Naive thymus-derived CD8-positive, alpha-beta T cell (primary cell): ENCODE measurements at places on chromosomes 11 and 22. TPM values are rescaled to one million over a fixed set of nuclear protein-coding genes. Genes with fewer than 3 reads are reported as not detected.

- DNase-seq, result no peak
These were observed 14.4 kb downstream of the C22orf42 start for GRCh38 chr22:32144496-32145274.

- DNase-seq, result no peak
These were observed at the start of gene SEPTIN5 for GRCh38 chr22:19714312-19715187. Gene SEPTIN5, plus strand, starts transcription at chr22:19714503. Its CDS starts 86 bp downstream, at chr22:19714589.

DNA sequence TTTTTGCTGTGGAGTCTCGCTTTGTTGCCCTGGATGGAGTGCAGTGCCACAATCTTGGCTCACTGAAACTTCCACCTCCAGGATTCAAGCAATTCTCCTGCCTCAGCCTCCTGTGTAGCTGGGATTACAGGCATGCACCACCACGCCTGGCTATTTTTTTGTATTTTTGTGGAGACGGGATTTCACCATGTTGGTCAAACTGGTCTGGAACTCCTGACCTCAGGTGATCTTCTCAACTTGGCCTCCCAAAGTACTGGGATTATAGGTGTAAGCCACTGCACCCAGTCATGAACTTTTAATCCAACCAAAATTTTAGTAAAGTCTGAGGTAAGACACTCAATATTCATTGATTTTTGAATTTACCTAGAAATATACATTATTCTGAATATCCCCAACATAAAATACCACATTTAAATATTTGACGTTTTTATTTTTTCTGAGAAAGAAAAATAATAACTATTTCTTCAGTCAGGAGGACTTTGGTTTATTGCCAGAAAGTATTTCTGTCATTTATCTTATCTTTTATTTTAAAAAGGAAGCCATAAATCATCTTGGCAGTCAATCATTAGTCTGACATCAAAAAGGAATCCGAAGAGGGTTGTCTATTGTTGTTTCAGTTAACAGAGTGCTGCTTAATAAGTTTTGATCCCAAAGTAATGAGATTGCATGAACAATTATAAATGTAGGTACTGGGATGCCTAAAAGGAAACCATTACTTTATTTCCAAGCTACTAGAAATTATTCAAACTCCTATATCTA lies 102.2 kb upstream of the GRIA4 start:
- no peak for DNase-seq

DNA sequence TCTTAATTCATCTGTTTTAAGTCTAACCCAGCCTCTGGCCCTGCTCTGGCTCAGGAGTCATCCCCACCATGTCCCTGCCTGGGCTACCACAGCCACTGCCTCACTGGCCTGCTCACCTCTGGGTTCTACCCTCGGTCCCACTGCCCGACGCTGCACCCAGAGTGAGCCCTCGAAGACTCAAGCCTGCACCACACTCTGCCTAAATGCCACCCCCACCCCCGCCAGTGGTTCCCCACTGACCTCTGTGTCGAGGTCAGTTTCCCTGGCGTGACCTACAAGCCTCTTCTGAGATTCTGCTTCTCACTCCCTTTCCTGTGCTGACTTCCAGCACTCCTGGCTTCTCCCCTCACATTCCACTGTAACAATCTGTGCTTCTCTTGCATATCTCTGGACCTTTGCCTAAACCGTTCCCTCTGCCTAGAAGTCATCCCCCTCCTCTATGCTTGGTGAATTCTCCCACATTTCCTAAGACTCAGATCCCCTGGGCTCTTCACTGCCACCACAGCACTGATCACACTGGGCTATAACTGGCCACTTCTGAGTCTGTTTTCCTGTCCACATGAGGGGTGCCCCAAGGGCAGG lies 12.5 kb upstream of the PDE2A start:
- no peak for DNase-seq

GRCh38 chr11:74468936-74469335 lies 1.6 kb upstream of the KCNE3 start:
- DNase-seq, result no peak

DNA sequence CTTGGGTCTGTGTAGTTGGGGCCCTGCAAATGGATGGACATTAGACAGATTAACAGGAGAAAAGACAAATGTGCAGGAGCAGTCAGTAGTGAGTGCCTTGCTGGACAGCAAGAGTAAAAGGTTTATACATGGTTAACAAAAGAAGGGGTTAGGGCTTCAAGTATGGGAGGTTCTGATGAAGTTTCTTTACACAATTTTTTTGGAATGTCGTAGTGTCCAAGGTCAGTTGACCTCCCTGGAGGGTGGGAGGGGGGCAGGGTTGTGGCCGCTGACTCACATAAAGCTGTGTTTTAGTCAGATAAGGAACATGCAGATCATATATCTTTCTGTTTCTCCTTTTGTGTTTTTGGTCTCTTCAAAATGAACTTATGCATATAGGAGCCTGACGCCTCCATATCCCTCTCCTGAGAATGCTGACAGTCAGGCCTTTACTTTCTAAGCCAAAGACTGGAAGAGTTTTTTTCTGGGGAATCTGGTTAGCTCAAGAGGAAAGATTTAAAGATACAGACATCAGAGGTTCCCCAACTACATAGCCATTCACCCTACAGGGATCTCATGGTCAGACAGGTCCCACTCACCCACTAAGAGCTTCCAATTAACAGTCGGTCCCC lies 134.3 kb downstream of the NECTIN1 start:
- DNase-seq, result no peak

DNA sequence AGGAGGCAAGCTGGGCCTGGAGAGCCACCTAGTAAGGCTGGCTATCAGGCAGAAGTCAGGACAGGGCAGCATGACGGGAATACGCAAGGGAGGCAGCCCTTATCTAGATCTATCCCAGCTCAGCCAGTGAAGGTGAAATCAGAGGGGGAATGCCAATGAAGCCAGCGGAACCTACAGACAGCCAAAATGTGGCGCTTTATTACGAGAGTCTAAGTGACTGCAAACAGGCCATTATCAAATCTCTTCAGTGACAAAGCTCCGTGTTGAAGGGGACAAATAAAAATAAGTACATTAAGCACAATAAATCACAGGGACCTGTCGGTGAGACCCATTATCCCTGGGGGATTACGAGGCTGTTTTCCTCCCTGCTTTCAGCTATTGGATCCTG lies 22.8 kb downstream of the LARGE1 start:
- DNase-seq, result no peak

DNA sequence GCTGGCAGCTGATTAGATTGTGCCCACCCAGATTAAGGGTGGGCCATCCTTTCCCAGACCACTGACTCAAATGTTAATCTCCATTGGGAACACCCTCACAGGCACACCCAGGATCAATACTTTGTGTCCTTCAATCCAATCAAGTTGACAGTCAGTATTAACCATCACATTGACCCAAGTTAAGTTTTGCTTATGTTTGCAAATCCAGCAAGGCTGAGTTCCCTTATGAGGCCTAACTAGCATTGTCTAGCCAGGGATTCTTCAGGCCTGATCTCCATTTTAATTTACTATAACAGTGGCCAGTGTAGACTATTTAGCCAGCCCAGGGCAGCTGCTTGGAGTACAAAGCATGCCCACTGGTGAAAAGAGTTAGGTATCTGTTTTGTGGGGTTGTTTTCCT lies 2.3 kb upstream of the KCTD14 start:
- DNase-seq, result no peak

DNA sequence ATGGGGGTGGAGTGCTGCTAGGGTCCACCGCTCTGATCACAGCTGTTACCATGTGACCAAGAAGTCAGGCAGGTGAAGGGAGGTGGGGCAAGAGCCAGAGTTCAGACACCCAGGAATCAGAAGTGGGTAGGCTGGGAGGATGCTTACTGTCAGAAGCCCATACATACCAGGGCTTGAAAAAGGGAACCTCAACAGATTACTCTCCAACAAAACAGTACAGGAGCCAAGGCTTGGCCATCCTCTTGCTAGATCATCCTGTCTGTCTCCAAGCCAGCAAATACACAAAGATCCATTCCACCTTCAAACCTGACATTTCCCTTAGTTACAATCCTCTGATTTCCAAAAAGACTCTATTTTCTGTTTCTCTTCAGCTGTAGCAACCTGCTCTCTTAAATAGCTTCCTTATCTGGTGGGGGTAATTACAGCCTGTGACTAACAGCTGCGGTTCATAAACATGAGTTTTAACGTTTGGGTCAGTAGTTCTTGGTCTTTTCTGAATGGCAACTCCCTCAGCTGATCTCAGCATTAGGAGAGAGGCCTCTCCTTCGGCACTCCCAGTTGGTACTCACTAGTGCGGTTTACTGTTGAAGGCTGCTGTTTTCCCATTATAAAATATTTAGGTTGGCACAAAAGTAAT lies 31.1 kb upstream of the WT1 start:
- no peak for DNase-seq

DNA sequence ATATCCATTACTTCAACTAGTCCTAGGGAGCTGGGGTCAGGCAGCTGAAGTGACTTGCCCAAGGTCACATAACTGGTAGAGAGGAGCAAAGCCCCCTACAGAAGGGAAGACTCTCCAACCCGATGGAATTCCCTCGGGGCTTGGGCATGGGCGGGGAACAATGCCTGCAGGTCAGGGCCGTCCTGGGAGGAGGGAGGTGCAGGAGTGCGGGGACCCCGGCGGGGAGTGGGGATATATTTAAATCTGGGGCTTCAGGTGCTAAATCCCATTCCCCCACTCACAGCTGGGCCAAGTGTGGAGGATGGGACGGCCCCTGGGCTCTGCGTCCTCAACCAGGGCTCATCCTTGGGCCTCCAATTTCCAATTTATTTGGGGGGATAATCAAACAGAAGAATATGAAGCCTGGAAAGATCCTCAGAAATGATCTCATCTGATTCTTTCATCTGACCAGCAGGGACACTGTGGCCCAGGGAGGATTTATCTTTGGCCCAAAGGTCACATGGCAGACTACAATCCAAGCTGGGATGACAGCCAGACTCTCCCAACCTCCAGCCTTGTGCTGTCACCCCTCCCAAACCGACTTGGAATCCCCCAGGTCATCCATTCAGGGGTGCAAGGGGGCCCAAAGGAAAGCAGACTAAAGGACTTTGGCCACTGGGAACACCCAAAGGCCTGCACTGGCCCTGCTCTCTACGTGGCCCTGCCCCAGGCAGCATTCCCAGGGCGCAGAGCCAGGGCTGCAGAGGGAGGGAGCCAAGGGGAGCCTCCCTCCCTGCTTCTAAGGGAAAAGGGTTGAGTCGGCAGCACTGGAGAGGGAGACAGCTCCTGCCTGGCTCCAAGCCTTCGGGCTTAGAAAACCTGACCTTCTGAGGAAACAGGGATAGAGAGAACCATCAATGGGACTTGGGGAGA lies 8.7 kb upstream of the C1QTNF6 start:
- DNase-seq, result no peak

- DNase-seq, result peak; percentile 72
These were observed 52.5 kb downstream of the TPCN2 start for GRCh38 chr11:69101115-69101791.

GRCh38 chr22:42217019-42217751 lies 53.3 kb downstream of the TCF20 start:
- DNase-seq, result no peak

DNA sequence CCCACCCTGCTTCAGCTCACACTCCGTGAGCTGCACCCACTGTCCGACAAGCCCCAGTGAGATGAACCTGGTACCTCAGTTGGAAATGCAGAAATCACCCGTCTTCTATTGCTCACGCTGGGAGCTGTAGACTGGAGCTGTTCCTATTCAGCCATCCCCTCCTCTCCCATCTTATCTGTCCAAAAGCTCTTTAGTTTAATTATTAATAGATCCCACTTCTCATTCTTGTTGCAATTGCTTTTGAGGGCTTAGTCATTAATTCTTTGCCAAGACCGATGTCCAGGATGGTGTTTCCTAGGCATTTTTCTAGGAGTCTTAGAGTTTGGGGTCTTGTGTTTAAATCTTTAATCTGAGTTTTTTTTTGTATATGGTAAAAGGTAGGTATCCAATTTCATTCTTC lies 116.8 kb downstream of the TRIM44 start:
- no peak for DNase-seq

GRCh38 chr11:114183044-114183511 lies 113.1 kb upstream of the NNMT start:
- peak; percentile 83 for DNase-seq

DNA sequence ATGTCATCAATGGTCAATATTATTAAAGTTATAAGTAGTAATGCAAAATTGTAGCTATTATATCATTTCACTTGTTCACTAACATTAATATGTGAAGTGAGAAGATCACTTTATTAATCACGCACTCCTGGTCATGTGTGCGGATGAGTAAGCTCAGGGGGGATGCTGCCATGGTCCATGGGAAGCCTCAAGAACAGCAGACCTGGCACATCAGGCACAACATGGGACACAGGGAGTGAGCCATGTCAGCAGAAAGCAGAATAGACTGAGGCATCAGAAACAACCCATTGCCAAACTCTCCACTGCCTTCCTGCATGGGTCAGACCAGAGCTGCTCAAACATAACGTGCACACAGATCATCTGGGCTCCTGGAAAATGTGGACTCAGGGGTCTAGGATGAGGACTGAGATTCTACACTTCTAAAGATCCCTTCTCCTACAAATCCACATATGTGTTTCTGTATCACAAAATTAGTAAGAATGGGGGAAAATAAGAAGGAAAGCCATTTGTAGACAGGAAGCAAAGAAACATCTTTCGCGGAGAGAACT lies 63.8 kb upstream of the VPREB1 start:
- DNase-seq, result no peak

- no peak for DNase-seq
These were observed 143.4 kb downstream of the MAML2 start for GRCh38 chr11:96199563-96200025.

DNA sequence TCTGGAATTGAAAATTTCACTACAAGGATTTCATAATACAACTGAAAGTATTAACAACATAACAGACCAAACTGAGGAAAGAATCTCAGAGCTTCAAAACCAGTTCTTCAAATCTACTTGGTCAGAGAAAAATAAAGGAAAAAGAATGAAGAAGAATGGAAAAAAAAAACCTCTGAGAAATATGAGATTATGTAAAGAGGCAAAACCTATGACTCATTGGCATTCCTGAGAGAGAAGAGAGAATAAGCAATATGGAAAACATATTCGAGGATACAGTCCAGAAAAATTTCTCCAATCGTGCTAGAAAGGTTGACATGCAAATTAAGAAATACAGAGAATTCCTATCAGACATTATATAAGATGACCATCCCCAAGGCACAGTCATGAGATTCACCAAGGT lies 23.4 kb upstream of the GPR83 start:
- DNase-seq, result no peak

Gene APOL5
- not detected for polyA plus RNA-seq

Gene CNIH2
- not detected for polyA plus RNA-seq

Gene KIAA0930
- polyA plus RNA-seq, result 0.87 TPM

Gene OVOL1
- polyA plus RNA-seq, result not detected

Gene ADAMTS8
- polyA plus RNA-seq, result not detected

Gene PLAAT5
- 0.36 TPM for polyA plus RNA-seq

Gene VSTM5
- not detected for polyA plus RNA-seq

Gene TPBGL
- 0.12 TPM for polyA plus RNA-seq
